ENCODE measurements at places on chromosomes 3 and 15. TPM values are rescaled to one million over a fixed set of nuclear protein-coding genes. Genes with fewer than 3 reads are reported as not detected.

GPR27 gene
- 3.2 TPM for polyA plus RNA-seq

XYLB gene
- 3.9 TPM for polyA plus RNA-seq

SH3GL3 gene
- polyA plus RNA-seq, result 3.9 TPM

PPM1L gene
- polyA plus RNA-seq, result 12.6 TPM

SLC24A5 gene
- polyA plus RNA-seq, result 0.14 TPM

CCDC39 gene
- 2.7 TPM for polyA plus RNA-seq

HTR3D gene
- not detected for polyA plus RNA-seq

CD200R1 gene
- 1.7 TPM for polyA plus RNA-seq

CEP19 gene
- polyA plus RNA-seq, result 2.3 TPM

CLDN18 gene
- 0.44 TPM for polyA plus RNA-seq

TM4SF4 gene
- polyA plus RNA-seq, result not detected

RAD54L2 gene
- 10.8 TPM for polyA plus RNA-seq

ZSCAN29 gene
- 16.5 TPM for polyA plus RNA-seq

MAGEL2 gene
- polyA plus RNA-seq, result 21.3 TPM

ZNF619 gene
- 3.6 TPM for polyA plus RNA-seq

BUB1B gene
- 7.8 TPM for polyA plus RNA-seq

PLAAT1 gene
- 21.1 TPM for polyA plus RNA-seq

MASP1 gene
- polyA plus RNA-seq, result 5.4 TPM

SLCO3A1 gene
- 5.1 TPM for polyA plus RNA-seq

WNT7A gene
- not detected for polyA plus RNA-seq

FETUB gene
- polyA plus RNA-seq, result not detected

CPNE4 gene
- 0.15 TPM for polyA plus RNA-seq

GREM1 gene
- polyA plus RNA-seq, result 3.3 TPM

DPPA4 gene
- polyA plus RNA-seq, result 0.94 TPM

COLQ gene
- 17.8 TPM for polyA plus RNA-seq

MEX3B gene
- 13.3 TPM for polyA plus RNA-seq

GOLGA6L10 gene
- polyA plus RNA-seq, result 1.3 TPM
